Left ventricle myocardium superior (tissue), 1 donor: ENCODE measurements at places on chromosomes 3 and 15. TPM values are rescaled to one million over a fixed set of nuclear protein-coding genes. Genes with fewer than 3 reads are reported as not detected.

The AHSG gene
- total RNA-seq, result not detected

The VEPH1 gene
- total RNA-seq, result 0.25 TPM

DNA sequence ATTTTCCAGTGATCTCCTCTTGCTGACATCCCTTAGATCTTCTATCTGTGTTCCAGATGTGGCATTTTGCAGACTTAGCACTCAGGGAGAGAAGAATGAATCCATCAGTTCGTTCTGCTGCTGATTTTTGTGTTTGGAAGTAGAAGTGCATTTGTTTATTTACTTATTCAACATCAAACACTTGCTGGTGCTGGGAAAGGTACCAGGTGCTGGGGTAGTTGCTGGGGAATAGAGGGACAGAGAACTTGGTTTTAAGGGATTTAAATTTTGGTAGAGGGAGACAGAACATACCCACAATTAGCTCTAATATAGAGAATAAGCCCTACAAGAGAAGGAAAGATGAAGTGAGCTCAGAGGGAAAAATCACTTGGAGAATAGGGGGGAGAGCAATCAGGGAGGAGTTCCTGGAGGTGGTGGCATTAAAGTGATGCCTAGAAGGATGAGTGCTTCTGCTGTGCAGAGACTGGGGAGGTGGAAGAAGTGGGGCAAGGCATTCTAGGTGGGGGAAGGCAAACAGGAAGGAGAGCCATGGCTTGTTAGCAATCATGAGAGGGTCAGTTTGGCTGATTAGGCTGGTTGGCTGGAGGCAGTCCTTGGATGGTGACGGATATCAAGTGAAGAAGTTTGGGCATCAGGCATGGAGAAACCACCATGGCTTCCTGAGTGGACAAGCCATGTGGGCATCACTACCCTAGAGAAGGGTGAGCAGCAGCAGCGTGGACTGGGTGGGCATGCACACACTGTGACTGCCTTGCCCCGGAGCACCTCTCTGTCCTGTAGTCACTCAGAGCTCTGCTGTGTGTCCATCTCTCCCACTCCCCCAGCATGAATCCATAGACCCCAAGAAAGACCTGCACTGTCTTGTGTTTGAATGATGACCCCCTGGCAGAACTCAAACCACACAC lies 197.3 kb downstream of the OPA1 start:
- no peak for DNase-seq

GRCh38 chr15:78065284-78065872 lies 12.1 kb downstream of the TBC1D2B start:
- DNase-seq, result peak; percentile 70
